ENCODE measurements at places on chromosomes 3 and 15.

- DNase-seq, result no peak
These were observed 105.9 kb upstream of the KCNAB1 start for GRCh38 chr3:156014489-156014888.

DNA sequence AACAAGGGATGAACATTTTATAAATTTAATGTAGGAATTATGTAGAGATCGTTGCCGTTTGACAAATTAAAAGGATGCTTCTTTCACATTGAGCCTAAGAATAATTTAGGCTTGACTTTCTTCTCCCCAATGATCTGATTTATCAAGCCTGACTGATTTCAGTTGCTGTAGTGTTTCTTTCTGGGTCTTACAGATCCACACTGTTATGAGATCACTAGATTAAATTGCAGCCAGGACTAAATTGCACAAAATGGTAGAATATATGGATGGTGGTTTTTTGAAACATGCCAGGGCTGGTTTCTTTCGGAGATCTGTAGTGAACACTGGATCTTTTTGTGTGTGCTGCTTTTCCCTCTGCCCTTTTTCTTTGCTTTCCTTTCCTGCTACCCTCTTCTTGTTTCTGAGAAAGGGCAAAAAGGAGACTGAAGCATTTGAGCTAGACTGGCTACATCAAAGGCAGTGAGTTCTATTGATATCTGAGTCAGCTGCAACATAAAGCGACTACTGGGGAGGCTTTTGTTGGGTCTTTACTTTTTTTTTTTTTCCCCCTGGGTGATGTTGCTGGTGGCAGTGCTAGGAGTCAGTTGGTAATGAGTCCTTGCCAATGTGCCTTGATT lies 83.0 kb downstream of the AKAP13 start:
- no peak for DNase-seq

GRCh38 chr3:13569641-13570390 lies 20.9 kb downstream of the FBLN2 start:
- no peak for DNase-seq

- no peak for DNase-seq
These were observed 35.7 kb downstream of the MGA start for GRCh38 chr15:41695750-41696436.

DNA sequence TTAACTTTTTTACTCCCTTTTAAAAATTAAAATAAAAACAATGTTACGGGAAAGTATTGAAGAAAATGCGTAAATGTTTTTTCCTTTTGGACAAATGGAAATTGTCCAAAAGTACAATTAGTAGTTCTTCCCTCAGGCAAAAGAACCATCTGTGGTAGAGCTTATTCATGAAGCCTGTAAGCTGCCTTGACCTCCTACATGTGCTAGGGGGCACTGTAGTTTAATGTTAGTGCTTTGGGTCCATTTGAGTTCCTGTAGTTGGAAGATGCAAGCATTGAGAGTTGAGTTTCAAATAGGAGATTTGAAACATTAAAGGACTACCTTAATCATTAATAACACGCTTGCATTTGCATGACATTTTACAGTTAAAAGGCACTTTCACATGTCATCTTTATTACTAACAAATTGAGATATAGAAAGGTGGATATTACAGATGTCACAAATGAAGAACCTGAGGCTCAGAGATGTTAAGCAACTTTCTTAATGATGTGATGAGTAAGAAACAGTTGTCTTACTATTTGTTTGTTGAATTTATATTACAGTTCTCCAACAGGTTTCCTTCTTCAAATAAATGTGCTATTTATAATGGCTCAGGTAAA lies 1.8 kb upstream of the ZNF385D start:
- DNase-seq, result no peak

- no peak for DNase-seq
These were observed 26.2 kb upstream of the IGF2BP2 start for GRCh38 chr3:185851046-185851445.

DNA sequence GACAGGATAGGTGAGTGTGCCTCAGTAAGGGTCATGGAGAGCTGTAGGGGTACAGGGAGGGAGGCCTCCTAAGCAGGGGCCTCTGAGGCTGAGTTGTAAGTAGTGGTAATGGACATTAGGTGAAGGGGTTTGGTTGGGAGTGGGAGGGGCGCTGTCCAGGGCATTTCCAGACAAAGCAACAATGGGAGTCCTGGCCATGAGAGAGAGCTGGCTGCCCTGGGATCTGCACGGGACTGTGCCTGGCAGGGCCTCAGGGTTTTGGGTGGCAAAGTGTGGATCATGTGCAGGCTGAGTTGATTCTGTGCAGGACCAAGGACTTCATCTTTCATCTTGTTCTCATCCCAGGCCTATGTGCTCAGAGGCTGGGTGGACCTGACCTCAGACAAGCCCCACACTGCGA lies 4.6 kb downstream of the TTC21A start:
- no peak for DNase-seq

GRCh38 chr3:159660326-159660725 lies 328.3 kb upstream of the IL12A start:
- no peak for DNase-seq

GRCh38 chr3:82240322-82240721 lies 478.9 kb upstream of the GBE1 start:
- no peak for DNase-seq

GRCh38 chr15:63185206-63185605 lies 4.2 kb upstream of the RAB8B start:
- no peak for DNase-seq

GRCh38 chr15:96657096-96657495 lies 326.6 kb downstream of the NR2F2 start:
- DNase-seq, result no peak

- no peak for DNase-seq
These were observed 139.2 kb downstream of the ATP8B4 start for GRCh38 chr15:49979705-49980382.

DNA sequence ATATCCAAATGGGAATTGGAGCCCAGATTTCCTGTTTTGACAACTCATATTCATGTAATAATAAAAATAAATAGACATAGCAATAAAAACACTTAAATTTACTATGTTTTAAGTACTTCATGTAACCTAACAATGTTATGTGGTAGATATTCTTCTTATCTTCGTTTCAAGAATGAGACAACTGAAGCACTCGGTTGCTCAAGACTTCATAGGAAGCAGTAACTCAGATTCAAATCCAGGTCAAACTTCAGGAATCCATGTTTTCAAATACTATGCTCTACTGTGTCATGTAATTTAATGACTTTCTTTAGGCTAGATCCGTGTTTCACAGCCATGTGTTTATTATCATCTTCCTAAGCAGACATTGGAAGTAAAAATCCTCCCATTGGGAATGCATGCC lies 492.2 kb downstream of the CNTN3 start:
- no peak for DNase-seq

- DNase-seq, result no peak
These were observed 8.8 kb downstream of the SATB1 start for GRCh38 chr3:18416332-18416731.

DNA sequence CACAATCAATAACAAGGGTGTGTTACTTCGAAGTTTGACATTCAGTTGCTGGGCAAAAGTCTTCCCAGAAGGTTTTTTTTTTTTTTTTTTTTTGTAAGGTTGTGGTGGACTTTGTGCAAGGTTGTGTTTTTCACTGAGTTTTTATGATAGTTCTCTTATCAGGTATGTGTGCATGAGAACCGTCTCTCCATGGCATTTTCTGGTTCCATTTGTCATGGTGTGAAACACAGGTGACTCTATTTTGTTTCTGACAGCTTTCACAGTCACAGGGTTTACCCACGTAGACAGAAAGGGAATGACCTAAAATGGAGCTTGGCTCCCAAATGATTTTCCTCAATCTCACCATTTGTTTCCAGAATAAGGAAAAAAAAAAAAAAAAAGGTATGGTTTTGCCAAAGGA lies 1377.2 kb upstream of the CADM2 start:
- no peak for DNase-seq

DNA sequence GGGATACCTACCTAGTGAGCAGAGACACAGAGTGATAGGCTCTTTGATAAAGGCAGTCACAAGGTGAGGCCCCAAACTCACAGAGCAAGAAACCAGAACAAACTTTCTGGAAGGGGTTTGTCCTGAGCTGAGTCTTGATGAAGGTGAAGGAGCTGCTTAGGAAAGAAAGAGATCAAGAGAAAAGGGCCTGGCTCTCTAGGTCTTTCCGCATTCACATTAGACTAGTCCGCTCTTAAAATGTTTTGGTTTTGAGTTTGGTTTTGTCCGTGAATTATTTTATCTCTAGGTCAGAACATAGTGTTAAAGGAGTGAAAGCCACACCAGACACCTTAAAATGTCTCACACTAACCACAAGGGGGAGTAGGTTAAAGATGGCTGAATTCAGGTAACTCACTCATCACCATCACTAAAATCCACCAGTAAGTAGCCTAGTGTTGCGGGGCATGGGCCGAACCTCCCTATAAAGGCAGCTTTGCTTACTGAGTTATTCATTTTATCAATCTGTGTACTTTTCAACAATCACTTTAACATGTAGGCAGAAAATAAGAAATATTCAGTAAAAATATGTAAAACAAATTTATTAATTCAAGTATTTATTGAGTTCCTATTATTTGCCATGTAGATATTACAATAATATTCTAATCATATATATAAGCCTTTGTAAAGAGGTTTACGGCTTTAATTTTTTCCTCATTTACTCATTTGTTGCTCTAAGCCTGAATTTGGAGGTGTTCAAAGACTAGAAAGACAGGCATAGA lies 121.5 kb upstream of the TSC22D2 start:
- no peak for DNase-seq

- DNase-seq, result no peak
These were observed 19.8 kb downstream of the GHRL start for GRCh38 chr3:10272977-10273376.

GRCh38 chr3:197494366-197495058 lies 61.3 kb downstream of the BDH1 start:
- no peak for DNase-seq

GRCh38 chr3:188635258-188636042 lies 481.5 kb downstream of the LPP start:
- no peak for DNase-seq

- no peak for DNase-seq
These were observed 566.2 kb downstream of the MAGI1 start for GRCh38 chr3:65472501-65472900.

GRCh38 chr15:98292442-98293240 lies 332.1 kb downstream of the ARRDC4 start:
- DNase-seq, result peak; percentile 33

DNA sequence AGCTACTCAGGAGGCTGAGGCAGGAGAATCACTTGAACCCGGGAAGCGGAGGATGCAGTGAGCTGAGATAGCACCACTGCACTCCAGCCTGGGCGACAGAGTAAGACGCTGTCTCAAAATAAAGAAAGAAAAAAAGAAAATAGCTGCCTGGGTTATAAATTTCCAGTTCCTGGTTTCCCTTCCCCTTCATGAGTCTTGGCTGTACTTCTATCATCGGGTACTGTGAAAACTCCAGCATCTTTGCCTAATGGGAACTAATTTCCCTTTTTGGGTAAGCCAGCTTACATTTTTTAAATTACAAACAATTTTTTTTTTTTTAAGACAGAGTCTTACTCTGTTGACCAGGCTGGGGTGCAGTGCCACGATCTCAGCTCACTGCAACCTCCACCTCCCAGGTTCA lies 15.0 kb downstream of the DENND4A start:
- DNase-seq, result no peak

DNA sequence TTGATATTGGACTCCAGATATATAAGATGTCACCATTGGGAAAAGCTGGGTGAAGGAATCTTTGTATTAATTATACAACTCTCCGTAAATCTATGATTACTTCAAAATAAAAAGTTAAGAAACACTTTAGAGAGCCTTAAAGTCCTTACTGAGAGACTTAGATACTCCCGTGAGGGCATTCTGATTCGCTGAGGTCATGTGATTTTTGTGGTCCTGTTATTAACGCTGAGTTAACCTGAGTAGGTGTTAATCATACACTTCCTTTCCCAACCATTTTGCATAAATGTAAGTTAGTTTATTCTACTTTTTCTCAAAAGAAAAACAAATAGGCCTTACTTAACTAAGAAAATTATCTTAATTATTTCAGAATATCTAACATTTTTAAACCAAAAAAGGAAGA lies 67.1 kb upstream of the LMOD3 start:
- no peak for DNase-seq

DNA sequence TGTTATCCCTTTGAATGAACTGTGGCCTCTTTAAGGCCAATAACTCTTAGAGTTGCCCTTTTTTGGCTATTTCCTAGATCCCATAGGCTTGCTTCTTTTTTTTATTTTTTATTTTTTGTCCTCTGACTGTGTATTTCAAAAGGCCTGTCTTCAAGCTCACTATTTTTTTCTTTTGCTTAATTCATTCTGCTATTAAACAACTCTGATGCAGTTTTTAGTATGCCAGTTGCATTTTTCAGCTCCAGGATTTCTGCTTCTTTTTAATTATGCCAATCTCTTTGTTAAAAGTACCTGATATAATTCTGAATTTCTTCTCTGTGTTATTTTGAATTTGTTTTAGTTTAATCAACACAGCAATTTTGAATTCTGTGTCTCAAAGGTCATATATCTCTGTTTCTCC lies 912.1 kb downstream of the PLOD2 start:
- DNase-seq, result no peak

GRCh38 chr3:149969110-149969939 lies 1.4 kb downstream of the PFN2 start:
- DNase-seq, result no peak

DNA sequence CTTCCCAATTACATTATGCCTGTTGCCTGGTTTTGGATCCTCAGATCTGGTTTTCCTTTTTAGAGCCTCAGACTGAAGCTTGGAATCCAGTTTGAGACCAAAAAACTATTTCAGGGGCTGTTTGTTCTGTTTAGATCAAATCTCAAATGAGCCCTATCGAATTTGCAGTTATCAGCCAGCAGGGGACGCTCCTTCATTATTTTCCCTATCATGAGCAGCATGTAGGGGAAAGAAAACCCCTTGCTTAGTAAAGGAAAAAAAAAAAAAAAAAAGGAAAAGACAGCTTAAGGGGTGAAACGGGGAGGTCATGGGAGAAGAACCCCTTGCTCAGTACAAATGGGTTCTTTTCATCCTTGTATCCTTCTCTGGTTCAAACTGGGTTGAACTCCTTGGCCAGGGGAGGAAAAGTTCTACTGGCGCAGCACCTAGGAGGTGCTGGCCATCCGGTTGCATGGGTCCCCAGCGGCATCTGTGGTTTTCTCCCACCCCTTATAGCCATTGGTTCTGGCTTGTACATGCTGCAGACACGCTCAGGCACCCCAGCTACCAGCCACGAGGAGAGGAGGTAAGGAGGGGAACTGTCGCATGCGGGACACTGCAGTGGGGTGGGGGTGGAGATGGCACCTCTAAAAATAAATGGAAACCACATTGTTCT lies 1375.1 kb upstream of the ALCAM start:
- no peak for DNase-seq

DNA sequence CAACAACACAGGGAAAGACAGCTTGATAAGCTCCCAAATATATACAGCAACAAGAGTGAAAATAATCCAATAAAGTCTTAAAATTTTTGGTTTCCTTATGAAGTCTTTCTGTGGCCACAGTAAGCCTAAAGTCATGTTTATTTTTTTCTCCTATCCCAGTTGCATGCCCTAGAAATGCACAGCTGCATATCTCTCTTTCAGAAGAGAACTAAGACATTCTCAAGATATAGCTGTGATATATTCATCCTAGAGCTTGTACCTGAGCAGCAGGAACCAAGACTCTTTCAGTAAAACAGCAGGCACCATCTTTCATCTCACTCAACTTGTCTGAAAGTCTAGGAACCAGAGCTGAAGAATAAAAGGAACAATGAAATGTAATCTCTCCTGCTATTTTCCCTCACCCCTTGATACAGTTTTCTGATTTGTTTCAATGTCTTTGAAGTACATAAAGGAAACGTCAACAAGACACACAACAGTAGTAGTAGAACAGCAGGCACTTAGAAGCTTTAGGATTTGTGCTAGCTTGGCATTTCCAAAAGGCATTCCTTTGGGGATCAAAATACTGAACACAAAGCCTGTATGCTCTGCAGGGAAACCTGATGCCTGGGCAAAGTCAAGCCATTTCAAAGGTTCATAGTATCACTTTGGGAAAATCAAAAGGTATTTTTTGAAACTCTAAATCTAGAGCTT lies 536.8 kb downstream of the PYDC2 start:
- no peak for DNase-seq
